Heart right ventricle (tissue), 16 donors: ENCODE measurements at places on chromosomes 1 and 21. TPM values are rescaled to one million over a fixed set of nuclear protein-coding genes. Genes with fewer than 3 reads are reported as not detected.

FMO1 gene
- polyA plus RNA-seq = not detected

FCRL1 gene
- polyA plus RNA-seq = 0.03 TPM

LCE1A gene
- polyA plus RNA-seq = not detected

CHODL gene
- 0.30 TPM for polyA plus RNA-seq

NUAK2 gene
- 0.29 TPM for polyA plus RNA-seq

SERPINC1 gene
- 0.20 TPM for polyA plus RNA-seq

CTSK gene
- 2.6 TPM for polyA plus RNA-seq

GBP6 gene
- not detected for polyA plus RNA-seq

CCDC185 gene
- not detected for polyA plus RNA-seq

ADGRL2 gene
- 22.2 TPM for polyA plus RNA-seq

PTAFR gene
- polyA plus RNA-seq = 1.6 TPM

SLC5A9 gene
- 0.06 TPM for polyA plus RNA-seq

SFN gene
- not detected for polyA plus RNA-seq

HEYL gene
- polyA plus RNA-seq = 25.1 TPM

RIIAD1 gene
- 5.5 TPM for polyA plus RNA-seq

YBEY gene
- 18.1 TPM for polyA plus RNA-seq

COL9A2 gene
- 1.8 TPM for polyA plus RNA-seq

CTSS gene
- polyA plus RNA-seq = 6.5 TPM

RUNX3 gene
- 0.07 TPM for polyA plus RNA-seq

LCE3D gene
- not detected for polyA plus RNA-seq

ZMYND12 gene
- 0.38 TPM for polyA plus RNA-seq

UMODL1 gene
- not detected for polyA plus RNA-seq

AVPR1B gene
- not detected for polyA plus RNA-seq

ADCY10 gene
- polyA plus RNA-seq = 0.15 TPM

KANK4 gene
- polyA plus RNA-seq = 0.15 TPM

DOCK7 gene
- polyA plus RNA-seq = 3.5 TPM

RAP1GAP gene
- 0.42 TPM for polyA plus RNA-seq

SH2D5 gene
- polyA plus RNA-seq = not detected

CASQ2 gene
- 484 TPM for polyA plus RNA-seq

TSPAN2 gene
- polyA plus RNA-seq = 5.0 TPM

C21orf91 gene
- 2.3 TPM for polyA plus RNA-seq

TTLL7 gene
- 1.0 TPM for polyA plus RNA-seq

OR4F16 gene
- not detected for polyA plus RNA-seq

OR4F29 gene
- not detected for polyA plus RNA-seq

OR2L5 gene
- polyA plus RNA-seq = not detected

IL12RB2 gene
- polyA plus RNA-seq = 0.09 TPM

SIM2 gene
- polyA plus RNA-seq = 0.01 TPM

CD244 gene
- not detected for polyA plus RNA-seq

ANKRD65 gene
- 3.1 TPM for polyA plus RNA-seq

SPRR3 gene
- 2.6 TPM for polyA plus RNA-seq

EPHA10 gene
- 0.15 TPM for polyA plus RNA-seq

PIGV gene
- polyA plus RNA-seq = 2.9 TPM

LCE6A gene
- not detected for polyA plus RNA-seq

LMX1A gene
- polyA plus RNA-seq = 0.04 TPM

APCS gene
- polyA plus RNA-seq = not detected

OR2AK2 gene
- not detected for polyA plus RNA-seq

OR2T5 gene
- not detected for polyA plus RNA-seq

LCE2A gene
- not detected for polyA plus RNA-seq

NUP210L gene
- polyA plus RNA-seq = 0.01 TPM

HSD11B1 gene
- 0.59 TPM for polyA plus RNA-seq

MAP3K21 gene
- 0.37 TPM for polyA plus RNA-seq

ELAVL4 gene
- polyA plus RNA-seq = not detected

PAQR6 gene
- polyA plus RNA-seq = 1.5 TPM

CADM3 gene
- 4.3 TPM for polyA plus RNA-seq

LYPD8 gene
- not detected for polyA plus RNA-seq
